NCI-H510A treated with DMSO at 0.1 percent for 48 hours (cell line): ENCODE measurements at places on chromosomes 13 and 19.

DNA sequence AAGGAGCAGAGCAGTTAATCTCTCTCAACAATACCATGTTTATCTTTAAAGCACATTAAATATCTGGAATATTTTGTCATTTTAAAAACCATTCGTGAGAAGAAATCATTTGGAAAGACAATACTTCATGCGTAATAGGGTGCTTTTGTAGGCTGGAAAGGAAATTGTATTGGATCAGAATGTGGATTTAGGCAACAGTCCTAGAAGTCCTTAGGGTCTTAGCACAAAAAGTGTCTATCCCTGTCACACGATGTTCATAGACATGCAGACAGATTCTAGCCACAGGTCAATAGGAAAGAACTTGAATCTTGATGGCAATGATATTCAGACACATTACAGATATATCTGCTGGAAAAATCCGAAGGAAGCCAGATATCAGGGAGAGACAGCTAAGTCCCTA lies 156.0 kb downstream of the KCTD12 start:
- DNase-seq: no peak

DNA sequence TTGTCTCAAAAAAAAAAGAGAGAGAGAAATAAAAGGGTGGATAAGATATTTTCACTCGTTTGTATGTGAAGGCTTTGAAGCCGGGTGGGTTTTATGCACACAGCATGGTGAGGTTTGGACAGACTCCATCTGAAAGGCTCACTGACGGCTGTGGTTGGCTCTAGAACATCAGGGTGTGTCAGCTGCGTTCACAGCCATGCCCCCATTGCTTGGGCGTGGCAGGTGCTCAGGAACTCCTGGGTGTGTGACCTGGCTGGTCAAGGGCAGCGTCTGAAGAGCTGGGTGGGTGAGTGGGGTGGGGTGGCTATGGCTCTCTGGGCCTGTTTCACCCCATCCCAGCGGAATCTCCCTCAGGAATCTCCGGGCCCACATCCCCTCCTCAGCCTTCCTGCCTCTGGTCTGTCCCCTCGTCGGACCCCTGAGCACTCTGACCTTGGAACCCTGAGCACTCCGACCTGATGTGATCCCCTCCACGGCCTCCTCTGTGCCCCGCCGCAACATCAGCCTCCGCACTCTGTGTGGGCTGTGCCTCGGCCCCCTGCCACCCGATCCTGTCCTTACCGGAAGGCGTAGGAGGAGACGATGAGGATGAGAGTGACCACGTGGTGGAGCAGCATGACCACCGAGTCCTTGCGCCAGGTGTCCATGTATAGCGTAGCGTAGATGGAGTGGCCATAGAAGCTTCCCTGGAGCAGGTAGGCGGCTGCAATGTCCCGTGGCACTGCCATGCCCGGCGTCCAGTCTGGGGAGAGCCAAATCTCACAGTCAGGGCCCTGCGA lies 12.2 kb downstream of the CERS1 start:
- DNase-seq: no peak

GRCh38 chr19:35675589-35676140 lies 9.3 kb downstream of the UPK1A start:
- no peak for DNase-seq

DNA sequence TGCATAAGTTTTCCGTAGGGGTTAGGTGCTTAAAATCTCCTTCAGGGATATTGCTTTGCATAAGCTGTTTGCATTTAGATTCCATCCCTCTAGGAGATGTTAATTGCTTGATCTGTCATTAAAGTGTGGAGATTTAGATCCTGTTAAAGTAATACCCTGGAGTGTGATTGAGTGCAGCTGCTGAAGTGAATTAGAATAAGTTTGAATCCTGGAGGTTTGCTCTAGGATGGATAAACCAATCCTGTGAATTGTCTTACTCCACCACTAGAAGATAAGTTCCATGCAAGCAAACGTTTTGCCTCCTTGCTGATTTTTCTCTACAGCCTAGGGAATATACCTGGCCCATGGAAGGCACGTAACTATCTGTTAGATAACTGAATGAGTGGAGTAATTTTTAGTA lies 1487.2 kb upstream of the PRR20A start:
- no peak for DNase-seq

- no peak for DNase-seq
Measured at GRCh38 chr19:30450100-30450499, 77.9 kb downstream of the ZNF536 start.

DNA sequence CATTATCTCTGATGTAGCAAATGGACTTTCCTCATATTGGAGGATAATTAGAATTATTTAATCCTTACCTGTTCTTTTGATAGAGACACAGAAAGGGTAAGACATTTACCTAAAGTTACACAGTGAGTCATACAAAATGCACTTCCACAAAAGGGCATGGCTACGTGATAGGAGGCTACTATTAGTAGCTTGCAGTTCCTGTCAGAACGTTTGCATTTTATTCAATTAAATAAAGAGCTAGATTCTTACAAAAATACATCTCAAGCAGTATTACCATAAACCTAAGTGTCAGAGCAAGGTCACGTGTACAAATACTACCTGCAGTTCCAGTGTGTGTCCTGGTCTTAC lies 120.6 kb downstream of the ESD start:
- no peak for DNase-seq

- no peak for DNase-seq
Measured at GRCh38 chr13:72194523-72194922, 327.5 kb upstream of the DACH1 start.

- no peak for DNase-seq
Measured at GRCh38 chr19:48344892-48345291, 18.8 kb downstream of the TMEM143 start.
